Stimulated activated CD4-positive, alpha-beta T cell treated with anti-CD3 and anti-CD28 coated beads, Interleukin-1b, Interleukin-23, amount 100 ng/mL, for 1 hour (primary cell): ENCODE measurements at places on chromosomes 6 and 20.

- DNase-seq = no peak
These were observed 96.7 kb downstream of the OGFRL1 start for GRCh38 chr6:71385111-71385822.

DNA sequence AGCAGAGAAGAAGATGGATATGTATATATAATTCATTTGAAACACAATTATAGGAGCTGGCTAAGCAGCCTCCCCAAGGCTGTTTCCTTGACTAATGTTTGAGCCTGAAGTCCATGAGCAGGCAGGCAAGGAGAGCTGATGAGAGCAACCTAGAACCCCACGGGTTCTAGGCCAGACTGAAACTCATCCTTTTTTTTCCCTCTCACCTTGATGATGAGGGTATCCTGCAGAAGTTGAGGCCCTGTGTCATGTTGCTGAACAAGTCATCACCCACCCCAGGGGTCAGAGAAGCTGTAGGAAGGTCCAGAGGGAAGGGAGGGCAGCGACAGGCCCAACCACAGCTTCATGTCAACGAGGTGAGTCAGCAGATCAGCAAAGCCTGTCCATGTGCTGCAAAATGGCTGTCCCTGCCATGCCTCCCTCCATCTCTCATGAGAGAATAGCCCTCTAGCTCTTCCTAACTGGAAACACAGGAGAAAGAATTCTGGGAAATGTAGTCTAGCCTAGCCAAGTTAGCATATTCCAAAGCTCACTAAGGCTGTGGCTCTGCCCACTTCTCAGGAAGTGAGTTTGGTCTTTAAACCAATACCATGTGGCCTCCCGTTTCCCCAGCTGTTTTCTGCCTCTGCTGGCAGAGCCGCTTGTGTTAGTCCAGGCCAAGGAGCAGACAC, 91.3 kb upstream of the DTNBP1 start:
- no peak for DNase-seq

DNA sequence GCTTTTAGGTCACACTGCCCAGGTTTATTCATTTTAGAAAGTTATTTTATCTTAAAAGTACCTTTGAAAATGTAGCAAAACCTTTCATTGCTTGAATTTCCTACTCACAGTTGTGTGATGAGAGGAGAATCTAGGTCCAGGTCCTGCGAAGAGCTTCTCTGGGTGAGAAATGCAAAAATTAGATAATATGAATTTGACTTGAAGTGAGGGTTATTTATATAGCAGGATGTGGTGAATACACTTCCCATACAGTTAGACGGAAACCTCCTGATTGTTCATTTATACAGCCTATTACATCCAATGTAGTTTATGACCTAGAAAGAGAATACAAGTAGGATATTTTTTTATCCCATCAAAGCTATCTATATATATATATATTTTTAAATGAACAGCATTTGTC, 30.5 kb downstream of the CDKAL1 start:
- DNase-seq = no peak

DNA sequence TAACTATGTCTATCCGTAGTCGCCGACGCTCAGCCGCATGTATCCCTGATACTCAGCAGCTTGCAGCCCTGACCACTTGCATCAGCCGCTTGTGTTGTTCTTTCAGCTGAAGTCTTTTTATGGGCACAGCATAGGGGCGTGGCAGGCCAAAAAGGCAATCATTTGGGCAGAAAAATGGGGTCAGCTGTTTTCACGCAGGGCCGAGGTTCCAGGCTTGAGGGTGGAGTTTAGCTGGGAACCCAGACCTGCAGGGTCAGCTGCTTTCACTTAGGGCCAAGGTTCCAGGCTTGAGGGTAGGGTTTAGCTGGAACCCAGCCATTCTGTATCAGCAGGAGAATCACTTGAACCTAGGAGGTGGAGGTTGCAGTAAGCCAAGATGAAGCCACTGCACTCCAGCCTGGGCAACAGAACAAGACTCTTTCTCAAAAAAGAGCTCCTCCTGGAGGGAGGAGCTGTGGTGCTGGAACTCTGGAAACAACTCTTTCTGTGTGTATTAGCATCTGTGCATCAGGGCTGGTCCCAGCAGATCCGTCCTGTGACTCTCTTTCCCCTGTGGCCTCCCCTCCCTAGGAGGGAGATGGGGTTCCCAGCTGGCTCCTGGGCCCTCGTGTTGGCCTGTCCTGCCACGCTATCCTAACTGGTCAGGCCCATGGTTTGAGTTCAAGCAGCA, 56.9 kb upstream of the PRND start:
- DNase-seq = no peak

- DNase-seq = no peak
These were observed 87.2 kb downstream of the DST start for GRCh38 chr6:56555438-56555872.

- DNase-seq = no peak
These were observed 193.9 kb upstream of the EYS start for GRCh38 chr6:65900928-65901327.

GRCh38 chr20:14477125-14477524, 139.7 kb upstream of the FLRT3 start:
- DNase-seq = no peak

DNA sequence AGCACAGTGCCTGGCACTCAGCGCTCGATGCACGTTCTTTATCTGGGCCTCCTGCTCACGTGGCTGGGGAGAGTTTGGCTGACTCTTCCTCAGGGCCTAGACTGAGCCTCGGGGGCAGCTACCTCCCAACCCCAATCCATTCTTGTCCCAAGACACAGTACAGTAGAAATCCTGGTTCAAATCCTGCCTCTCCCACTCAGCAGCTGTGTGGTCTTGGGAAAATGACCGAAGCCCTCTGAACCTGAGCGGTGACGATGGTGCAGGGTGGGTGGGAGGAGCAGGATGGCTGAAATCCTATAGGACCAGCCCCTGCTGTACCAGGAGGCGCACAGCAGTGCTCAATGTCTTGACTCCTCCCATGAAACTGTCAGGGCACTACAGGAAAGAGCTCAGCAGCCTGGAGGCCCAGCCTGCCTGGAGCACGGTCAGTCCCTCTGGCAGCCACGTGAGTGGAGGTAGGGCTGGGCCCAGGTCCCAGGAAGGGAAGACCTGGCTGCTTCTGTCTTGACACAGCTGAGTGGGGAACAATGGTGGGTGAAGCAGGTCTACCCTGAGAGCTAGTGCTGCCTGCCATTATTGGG, 31.5 kb downstream of the PDRG1 start:
- no peak for DNase-seq

GRCh38 chr20:64113444-64113775, 6.0 kb upstream of the NPBWR2 start:
- DNase-seq = no peak

DNA sequence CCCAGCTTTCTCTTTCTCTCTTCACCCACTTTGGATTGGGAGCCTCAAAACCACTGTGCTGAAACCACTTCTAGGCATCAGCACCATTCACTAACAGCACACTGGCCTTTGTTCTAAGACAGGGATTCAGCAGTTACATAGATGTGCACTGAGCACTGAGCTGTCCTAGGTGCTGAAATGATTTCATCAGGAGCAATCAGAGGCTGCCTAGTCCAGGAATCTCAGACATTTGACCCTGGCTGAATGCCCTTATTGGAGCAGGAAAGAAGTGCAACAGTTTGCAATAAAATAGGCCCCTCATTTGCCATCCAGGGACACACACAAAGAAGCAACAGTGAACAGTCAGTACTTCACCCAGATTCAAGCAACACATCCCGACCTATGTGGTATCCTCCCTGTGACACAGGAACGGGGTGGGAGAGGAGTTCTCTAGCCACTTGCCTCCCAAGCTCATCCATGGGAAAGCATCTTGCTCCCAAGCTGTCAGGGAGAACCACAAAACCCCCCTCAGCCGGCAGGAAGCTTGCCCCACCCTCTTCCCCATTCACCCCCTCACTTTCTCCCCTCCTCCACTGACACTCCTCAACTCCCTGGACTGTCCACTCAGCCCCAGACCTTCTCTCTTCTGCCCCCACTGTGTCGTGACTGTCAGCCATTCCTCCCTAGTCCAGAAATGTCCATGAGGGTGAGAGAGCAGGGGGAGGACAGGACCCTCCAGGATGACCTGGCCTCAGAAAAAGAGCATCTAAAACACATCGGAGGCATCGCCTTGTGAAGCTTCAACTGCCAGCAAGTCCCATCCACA, 304.4 kb downstream of the PREX1 start:
- DNase-seq = no peak

DNA sequence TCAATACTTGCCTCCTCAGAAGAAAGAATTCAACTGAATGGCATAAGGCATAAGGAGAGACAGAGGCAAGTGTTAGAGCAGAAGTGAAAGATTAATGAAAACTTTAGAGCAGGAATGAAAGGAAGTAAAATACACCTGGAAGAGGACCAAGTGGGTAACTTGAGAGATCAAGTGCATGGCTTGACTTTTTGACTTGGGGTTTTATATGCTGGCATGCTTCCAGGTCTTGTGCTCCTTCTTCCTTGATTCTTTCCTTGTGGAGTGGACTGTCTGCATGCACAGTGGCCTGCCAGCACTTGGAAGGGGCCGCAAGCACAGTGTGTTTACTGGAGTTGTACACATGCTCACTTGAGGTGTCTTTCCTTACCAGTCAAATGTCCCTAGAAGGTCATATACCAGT, 222.1 kb upstream of the UFL1 start:
- DNase-seq = no peak

DNA sequence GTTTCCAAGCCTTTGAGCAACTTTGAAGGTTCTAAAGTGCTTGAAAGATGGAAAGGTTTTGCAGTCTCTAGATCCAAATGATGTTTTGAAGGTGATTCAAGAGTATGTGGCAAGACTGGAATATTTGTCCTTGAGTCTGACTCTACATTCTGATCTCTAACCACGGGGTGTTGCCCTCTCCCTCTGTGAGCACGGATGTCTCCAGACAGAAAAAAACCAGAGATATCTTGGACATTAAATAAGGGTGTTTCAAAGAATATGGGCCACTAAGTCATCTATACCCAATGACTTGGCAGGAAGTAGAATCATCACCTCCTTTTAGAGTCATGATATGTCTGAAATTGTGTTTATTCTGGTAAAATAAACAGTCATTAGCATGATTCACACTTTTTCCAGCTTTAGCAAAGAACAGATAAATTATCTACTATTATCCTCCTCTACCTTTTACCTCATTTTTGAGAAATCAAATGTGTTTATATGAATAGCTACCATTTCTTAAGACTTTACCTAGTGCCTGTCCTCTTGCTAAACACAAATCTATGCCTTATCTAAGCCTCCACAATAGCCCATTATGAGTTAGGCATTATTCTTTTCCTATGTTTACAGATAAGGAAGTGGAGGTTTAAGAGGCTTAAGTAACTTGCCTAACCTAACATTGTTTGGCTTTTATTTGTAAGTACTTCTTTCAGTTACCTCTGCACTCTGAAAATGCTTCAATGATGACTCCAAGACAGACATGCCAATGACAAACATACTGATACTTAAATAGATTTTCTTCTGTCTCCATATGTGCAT, 384.4 kb downstream of the BMP2 start:
- no peak for DNase-seq

DNA sequence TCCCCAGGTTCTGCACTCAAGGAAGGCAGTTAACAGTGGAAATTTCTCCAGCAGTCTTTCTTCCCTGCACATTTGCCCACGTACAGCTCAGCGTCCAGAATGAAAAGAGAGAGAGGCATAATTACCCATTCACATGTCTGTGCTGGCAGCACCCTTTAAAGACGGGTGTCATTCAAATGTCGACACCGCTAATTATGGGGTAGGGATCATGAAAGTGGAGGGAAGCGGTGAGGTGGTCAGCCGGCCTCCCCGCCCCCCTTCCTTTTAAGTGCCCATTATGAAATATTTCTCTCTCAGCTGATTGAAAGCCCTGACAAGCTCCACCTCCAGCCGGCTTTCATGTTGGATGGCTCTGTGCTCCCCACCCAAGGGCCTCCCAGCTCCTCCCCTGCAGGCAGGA, 246.1 kb downstream of the BMP7 start:
- no peak for DNase-seq

DNA sequence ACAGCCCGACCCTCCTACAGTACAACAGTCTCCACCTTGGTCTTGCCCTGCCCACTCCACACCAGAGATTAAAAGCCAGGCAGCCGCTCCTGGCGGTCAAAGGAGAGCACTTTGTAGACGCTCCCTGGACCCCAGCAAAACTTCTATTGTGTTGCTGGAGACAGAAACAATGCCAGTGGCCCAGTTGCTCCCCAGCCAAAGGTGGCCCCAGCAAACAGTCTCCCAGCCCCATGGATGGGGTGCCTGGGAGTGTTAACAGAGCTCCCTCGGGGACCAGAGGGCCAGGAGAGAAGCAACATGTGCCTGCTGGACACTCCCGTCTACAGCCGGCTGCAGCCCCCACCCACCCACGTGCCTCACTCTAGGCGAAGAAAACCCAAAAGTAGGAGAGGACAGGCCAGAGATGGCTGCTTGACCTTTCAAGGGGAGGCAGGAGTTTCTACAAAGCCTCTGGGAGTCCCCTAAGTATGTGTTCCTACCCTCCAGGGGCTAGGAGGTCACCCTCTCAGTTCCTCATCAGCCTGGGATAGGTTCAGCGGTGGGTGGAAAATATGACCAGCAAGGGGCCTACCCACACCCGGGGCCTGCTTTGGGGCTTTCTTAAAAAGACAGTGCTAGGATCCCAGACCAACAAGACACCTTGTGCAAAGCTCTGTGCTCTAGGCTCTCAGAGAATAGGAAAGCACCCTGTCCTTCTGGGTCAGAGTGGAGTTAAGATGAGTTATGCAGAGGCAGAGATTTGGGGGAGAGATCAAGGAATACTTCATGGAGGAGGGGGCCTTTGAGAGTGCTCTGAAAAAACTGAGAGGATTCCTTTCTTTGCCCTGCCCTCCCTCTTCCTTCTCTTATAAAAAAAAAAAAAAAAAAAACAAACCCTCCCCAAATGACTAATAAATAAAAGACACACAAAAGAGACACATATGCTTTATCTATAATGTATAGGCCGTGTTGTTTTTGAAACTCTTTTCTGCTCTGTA, 19.0 kb upstream of the PREX1 start:
- no peak for DNase-seq

DNA sequence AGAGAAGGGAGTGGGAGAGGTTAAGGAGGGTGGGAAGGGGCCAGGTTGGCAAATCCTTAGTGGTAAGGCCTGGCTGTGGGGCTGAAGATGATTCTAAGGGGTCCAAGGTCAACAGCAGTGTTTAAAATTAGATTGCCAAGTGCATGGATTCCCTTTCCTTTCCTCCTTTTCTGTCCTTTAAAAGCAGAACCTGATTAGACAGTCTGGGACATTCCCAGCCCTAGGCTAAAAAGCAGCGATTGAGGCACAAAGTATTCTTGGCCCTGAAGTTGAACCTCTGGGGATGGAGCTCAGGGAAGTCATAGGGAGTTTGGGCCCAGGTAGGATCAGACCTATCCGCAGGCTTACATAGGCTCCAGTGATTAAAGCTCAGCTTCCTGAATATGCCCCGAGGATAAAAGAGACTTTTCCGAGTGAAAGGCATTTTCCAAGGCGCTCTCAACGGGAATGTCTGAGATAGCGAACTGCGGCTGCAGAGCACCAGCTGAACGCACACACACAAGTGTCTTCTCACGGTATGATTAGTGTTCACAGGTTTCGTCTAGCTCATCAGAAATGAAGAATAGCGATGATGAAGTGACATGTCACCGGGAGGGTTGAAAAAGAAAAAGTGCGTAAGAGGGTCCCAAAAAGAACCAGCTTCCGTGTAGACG, 787 bp upstream of the CARMIL1 start:
- no peak for DNase-seq
